ENCODE measurements at places on chromosomes 2 and 18.

DNA sequence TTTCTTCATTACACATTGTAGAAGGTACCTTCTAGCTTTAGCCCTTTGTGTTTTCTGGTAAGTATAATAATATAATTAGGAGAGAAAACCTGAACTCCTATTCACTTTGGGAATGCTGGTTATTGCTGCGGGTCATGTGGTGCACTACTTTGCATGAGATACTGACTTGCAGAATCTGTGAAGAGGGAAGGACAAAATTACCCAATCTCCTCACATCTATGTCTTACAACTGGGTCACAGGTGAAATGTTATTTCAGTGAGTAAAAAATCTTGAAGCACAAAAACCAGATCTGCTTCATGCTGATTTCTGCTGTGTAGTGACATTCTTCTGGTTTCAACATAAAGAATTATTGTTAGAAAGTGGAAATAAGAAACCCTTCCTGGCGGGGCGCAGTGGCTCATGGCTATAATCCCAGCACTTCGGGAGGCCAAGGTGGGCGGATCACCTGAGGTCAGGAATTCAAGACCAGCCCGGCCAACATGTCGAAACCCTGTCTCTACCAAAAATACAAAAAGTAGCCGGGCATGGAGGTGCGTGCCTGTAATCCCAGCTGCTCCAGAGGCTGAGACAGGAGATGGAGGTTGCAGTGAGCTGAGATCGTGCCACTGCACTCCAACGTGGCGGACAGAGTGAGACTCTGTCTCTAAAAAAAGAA is 211.0 kb upstream of the REG3G start:
- DNase-seq = peak; percentile 19

- no peak for DNase-seq
Measured at GRCh38 chr18:58038063-58038462, 6.0 kb upstream of the NEDD4L start.

DNA sequence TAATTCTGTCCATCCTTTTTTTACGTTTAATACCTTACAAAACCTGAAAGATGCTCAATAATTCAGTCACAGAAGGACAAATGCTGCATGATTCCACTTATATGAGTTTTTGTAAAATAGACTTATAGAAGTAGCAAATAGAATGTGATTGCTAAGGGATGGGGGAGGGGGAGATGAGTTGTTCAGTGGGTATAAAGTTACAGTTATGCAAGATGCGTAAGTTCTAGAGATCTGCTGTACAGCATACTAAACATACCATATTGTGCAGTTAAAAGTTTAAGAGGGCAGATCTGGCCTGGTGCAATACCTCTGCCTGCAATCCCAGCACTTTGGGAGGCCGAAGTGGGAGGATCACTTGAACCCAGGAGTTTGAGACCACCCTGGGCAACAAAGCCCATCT is 78.8 kb downstream of the TET3 start:
- DNase-seq = no peak

- no peak for DNase-seq
Measured at GRCh38 chr18:14999085-14999975, 251.4 kb downstream of the ANKRD30B start.

DNA sequence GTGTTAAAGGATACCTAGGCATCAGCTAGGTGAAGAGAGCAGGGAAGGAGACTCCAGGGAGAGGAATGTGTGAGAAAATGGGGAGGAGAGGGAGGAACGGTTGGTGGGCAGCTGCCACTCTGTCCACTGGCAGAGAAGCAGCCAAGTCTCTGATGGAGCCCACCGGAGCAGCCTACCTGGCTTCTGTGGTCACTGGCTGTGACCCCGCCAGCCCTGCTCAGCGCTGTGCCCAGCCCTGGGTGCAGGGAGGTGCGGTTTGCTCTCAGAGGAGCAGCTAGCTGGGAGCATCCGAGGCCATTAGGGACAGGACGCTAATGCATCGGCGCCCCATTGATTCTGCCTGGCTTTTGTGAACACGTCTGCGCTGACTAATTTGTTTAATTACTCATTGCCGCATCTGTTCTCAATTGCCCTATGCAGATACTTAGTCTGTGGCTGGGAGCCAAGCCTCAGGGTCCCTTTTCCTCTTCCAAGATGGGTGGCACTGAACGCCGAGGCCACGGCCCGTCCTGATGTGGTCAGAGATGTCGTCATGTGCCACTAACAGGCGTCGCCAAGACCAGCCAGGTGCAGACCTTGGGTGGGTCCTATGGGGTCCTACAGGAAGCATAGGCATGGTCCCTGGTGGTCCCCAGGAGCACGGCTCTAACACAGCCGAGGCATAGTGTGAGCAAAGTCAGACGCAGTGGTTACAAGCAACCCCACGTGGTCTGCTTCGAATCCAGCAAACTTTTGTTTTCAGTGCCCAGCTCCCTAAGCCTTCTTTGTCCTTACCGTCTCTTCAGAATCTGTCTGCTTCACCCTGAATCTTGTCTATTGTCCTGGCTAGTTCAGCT is 82.0 kb downstream of the RRM2 start:
- DNase-seq = no peak

GRCh38 chr2:237585590-237586221 is 4.8 kb downstream of the RAB17 start:
- DNase-seq = no peak

GRCh38 chr18:37665346-37665745 is 99.7 kb upstream of the CELF4 start:
- DNase-seq = no peak

DNA sequence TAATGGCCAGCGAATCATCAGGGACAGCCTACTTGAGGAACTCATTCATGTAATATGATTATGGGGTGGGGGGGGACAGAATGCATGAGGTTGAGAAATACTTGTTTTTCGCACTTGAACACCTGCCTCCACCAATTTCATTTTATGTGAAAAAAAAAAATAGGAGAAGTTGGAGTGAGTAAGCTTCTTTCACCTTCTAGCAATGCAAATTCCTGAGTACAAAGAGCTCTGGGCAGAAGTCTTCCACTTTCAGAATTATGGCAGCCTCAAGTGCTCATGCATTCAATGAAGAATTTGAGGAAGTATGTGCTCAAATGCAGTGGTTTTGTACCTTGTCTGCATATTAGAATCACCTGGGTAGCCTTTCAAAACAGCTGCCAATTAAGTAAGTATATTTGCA is 40.1 kb upstream of the GPD2 start:
- DNase-seq = no peak

DNA sequence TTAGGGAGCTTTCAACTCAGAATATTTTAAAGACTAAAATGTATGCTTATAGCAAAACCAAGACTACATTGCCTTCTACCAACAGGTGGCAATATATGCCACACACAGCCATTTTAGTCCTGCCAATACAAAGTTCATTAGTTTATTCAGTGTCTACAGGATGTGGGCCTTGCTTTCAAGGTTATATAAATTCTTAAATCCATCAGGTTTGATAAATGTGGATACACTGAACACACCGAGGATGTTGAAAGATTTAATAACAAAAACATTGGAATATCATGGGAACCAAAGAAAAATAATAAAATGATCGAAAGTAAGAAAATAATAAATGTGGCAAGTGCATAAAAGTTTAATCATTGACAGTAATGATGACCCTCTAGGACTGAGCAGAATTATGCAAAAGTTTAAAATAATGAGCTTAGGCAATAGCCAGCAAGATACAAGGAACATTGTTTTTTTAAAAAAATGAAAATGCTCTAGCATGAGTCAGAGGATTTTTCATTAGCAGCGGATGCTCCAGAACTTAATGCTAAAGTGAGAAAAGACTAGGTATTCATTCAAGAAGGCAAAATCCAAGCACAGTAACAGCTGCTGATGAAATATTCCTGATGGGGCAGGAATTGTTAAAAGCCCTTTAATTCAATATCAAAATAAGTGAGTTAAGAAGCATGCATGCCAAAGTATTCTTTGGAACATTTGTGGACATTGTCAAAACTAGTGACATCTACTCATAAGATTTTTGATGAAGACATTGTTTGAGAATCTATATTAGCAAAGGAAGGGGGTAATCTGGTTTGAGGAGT is 14.2 kb downstream of the SCN9A start:
- DNase-seq = no peak

- peak; percentile 48 for DNase-seq
Measured at GRCh38 chr2:102967451-102967850, 205.6 kb downstream of the TMEM182 start.

GRCh38 chr18:11857177-11857887 is 6.1 kb downstream of the CHMP1B start:
- no peak for DNase-seq

DNA sequence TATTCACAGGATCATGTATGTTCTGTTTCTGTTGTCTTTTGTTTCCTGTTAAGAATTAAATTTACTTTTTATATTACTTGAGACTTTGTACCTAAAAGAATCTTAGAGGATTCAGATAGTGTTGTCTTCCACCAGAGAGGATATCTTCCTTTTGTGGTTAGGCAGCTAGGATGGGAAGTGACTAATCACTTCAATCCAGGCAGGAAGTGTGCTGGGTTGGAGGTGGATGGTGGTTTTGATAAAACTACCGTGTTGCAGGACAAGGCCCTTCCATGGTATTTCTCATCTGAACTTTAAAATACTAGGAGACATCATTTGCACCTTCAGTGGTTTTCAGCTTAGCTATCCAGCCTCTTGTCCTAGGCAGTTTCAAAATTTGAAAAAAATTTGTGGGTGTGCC is 728.6 kb upstream of the CDH2 start:
- no peak for DNase-seq

GRCh38 chr18:39318008-39318407 is 1752.4 kb upstream of the CELF4 start:
- no peak for DNase-seq

GRCh38 chr2:216678813-216679657 is 16.3 kb downstream of the IGFBP5 start:
- no peak for DNase-seq

DNA sequence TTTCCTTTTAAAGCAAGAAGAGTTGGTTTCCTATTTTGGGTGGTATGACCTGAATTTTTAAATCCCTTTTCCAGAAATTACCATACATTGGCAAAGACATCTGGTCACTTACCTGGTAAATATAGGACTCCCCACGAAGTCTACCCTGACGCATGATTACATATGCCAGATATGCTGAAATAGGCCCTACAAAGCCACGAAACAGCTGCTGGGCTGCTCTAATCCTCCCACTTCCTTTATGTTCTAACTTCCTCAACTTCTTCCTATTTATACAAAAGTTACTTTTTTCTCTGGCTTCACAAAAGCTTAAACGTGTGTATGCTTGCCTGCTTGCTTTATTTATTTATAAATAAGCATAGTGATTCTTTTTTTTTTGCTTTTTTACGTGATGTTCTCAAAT is 186.0 kb upstream of the EPHA4 start:
- no peak for DNase-seq

DNA sequence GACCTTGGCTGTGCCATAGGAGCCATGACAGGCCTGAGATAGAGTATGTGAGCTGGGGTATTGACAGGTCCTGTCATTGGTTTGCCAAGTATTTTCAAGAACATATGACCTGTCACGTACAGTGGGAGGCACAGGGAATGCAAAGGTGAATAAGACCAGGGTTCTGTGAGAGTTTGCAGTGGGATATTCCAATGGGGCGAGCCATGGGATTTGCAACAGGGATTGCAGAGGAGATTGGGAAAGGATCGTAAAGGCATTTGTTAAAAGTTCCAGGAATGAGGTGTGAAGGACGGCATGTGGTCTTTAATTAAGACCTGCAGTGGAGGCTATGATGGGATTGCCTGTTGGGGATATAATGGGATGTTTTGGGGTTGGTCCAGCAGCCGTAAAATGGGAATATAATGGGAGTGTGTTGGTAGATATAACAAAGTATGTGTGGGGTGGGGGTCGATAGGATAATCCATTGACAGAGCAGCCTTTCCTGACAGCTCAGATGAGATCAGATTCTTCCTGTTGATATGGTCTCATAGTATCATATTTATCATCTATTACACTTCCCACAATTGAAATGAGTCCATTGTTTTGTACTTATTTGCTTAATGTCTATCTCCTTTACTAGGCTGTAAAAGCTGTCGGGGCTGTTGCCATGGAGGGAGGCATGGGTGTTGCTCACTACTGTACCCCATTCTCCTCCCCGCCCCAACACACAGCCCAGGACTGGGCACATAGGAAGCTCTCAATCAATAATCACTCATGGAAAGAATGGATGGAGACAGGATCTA is 38.1 kb downstream of the PKDCC start:
- DNase-seq = no peak

DNA sequence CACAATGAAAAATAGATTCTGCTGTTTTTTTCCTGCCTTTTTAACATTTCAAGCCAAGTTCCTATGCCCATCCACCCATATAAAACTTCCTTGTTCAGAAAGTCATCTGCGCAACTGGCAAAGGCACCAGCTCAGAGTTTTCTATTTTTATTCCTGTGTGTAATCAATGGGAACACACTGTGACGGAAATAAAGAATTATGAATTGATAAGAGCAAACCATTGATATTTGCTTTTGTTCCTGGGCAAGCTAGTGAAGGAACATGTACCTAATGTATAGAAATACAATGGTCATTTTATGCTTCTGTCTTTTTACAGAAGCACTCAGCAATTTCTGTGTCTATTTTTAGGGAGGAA is 30.8 kb upstream of the AAK1 start:
- no peak for DNase-seq

- DNase-seq = no peak
Measured at GRCh38 chr2:105129722-105130232, 91.9 kb downstream of the MRPS9 start.

DNA sequence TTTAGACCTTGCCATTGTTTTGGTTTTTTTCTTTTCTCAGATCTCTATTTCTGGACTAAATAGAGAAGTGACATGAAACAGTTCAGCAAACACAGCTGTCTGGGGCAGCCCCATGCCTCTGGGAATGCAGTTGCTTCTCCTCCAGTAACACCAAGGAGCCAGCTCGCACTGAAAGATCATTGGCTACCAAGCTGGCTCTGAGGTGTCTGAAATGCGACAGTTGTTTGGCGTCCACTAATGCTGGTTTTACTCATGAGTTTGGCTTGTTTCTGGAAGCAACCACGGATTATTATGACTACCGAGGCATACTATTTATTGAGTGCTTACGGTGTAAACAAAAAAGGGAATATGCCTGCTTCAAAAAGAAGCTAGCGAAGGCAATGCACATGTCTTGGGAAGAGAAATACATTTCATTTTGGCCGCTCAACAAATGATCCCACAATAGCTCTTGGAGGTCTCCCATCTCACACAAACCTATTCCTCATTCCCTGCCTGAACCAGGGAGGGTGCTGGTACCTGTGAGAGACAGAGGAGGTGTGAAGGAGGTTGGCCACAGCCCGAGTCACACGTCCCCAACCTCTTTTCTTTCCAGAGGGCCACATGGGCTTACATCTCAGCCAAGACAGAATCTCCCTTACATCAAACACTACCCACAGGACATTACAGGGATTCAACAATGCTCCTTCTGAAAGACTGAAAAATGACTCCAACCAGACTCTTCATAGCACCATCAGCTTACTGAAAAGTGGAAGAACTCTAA is 37.5 kb upstream of the NEB start:
- peak; percentile 36 for DNase-seq

DNA sequence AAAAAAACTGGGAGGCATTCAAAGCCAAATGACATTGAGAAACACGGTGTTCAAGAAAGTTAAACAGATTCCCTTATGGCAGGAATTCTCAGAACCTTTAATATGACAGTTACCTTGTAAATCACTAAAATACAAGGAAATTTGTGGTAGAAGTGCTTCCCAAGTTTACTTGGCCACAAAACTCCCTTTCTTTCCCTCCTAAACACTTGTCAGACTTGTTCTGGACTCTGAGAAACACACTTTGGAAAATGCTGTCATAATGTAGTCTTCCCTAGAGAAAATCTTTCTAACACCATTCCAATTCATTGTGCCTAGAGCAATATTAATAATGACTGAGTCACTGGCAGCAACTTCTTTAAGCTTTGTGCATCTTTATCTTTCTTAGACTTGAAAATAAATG is 140.4 kb downstream of the ANKRD44 start:
- DNase-seq = no peak

Data from femur (tissue), 1 donor.